ENCODE measurements at places on chromosomes 5 and 9. TPM values are rescaled to one million over a fixed set of nuclear protein-coding genes. Genes with fewer than 3 reads are reported as not detected.

SHISAL2B gene
- total RNA-seq, result not detected

GHR gene
- total RNA-seq, result 1.4 TPM

ANKRD18A gene
- 0.48 TPM for total RNA-seq

ZFP2 gene
- 1.5 TPM for total RNA-seq

CCDC171 gene
- total RNA-seq, result 1.9 TPM

PLK2 gene
- 707 TPM for total RNA-seq

FGF10 gene
- total RNA-seq, result not detected

LHX3 gene
- not detected for total RNA-seq

PDCD1LG2 gene
- not detected for total RNA-seq

DMGDH gene
- 2.7 TPM for total RNA-seq

BSPRY gene
- total RNA-seq, result 6.5 TPM

KIAA1958 gene
- 2.8 TPM for total RNA-seq

RAI14 gene
- 49.4 TPM for total RNA-seq

CYSRT1 gene
- total RNA-seq, result 6.0 TPM

ITK gene
- total RNA-seq, result not detected

GBGT1 gene
- total RNA-seq, result 1.3 TPM

NOTCH1 gene
- 123 TPM for total RNA-seq

CTNNAL1 gene
- 27.9 TPM for total RNA-seq

CLINT1 gene
- total RNA-seq, result 168 TPM

LCN10 gene
- total RNA-seq, result not detected

TXNDC8 gene
- not detected for total RNA-seq

JMY gene
- 10.6 TPM for total RNA-seq

BNIP1 gene
- 17.4 TPM for total RNA-seq

KIF4B gene
- total RNA-seq, result not detected

WDR38 gene
- not detected for total RNA-seq

MYMK gene
- not detected for total RNA-seq

NR5A1 gene
- 0.21 TPM for total RNA-seq

LIFR gene
- 5.8 TPM for total RNA-seq

PPP6C gene
- 11.8 TPM for total RNA-seq

GABBR2 gene
- not detected for total RNA-seq

SOX30 gene
- not detected for total RNA-seq

ENHO gene
- 0.48 TPM for total RNA-seq

ANXA1 gene
- total RNA-seq, result 1,943 TPM

MPDZ gene
- 13.7 TPM for total RNA-seq

TPRN gene
- total RNA-seq, result 4.1 TPM

PLPP7 gene
- not detected for total RNA-seq

PAEP gene
- total RNA-seq, result not detected

FCN2 gene
- not detected for total RNA-seq

TPPP gene
- total RNA-seq, result 0.48 TPM

AHRR gene
- 0.43 TPM for total RNA-seq

CER1 gene
- not detected for total RNA-seq

C1QTNF3 gene
- total RNA-seq, result 0.43 TPM

CLIC3 gene
- total RNA-seq, result 4.0 TPM

SLC45A2 gene
- total RNA-seq, result not detected

DDX46 gene
- 11.1 TPM for total RNA-seq

GMCL2 gene
- total RNA-seq, result not detected

SPATA6L gene
- total RNA-seq, result 3.9 TPM

RNF183 gene
- 1.9 TPM for total RNA-seq

GARIN3 gene
- not detected for total RNA-seq

ZFR gene
- total RNA-seq, result 56.9 TPM

CDC25C gene
- not detected for total RNA-seq

DOCK8 gene
- 0.24 TPM for total RNA-seq
